ENCODE measurements at places on chromosomes 5 and 9. TPM values are rescaled to one million over a fixed set of nuclear protein-coding genes. Genes with fewer than 3 reads are reported as not detected.

The C9orf153 gene
- total RNA-seq, result 0.21 TPM

The TNC gene
- 0.42 TPM for total RNA-seq

The KIF2A gene
- total RNA-seq, result 34.9 TPM

The SPINK13 gene
- not detected for total RNA-seq

The CD14 gene
- 4.3 TPM for total RNA-seq

Measured in A549 treated with Hydrocortisone at 1 μM for 4 hours (cell line).